ENCODE measurements at places on chromosomes 16 and 17.

DNA sequence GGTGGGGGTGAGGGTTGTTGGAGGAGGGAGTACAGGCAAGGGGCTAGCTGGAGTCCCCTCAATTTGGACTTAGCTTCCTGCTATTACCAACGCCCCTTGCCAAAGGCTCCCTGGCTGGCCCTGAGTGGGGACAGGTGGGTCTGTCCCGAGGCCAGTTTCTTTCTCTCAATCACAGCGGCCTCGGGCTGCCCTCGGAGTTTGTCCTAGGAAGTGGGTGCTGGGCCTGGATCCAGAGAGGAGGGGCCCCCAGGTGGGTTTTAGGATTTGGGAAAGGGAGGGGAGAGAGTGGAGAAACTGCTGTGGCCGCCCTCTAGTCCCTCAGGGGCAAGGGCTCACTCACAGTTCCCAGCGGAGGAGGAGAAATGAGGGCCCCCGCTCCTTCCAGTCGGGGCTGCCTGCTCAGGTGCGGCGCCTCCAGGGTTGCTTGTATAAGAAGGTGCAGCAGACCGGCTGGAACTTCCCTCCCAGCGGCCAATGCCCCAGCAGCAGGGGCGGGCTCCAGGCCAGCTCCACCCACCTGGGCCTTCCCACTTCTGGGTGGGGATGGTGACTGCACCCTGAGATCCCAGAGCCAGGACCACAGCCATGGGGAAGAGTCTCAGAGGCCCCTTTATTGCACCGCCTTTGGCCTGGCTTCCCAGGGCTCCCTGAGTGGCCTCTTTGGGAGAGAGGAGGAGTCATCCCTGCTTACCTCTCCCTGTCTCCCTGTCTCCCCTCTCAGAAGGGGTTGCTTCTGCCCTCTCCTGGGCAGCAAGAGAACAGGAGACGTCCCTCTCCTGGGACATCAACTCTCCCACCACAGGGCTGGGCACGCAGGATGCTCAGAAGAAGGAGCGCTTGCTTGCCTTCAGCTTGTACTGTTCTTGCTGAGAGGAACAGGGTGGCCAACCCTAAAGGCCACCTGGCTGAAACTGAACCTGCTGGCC, 112.0 kb upstream of the SMURF2 start:
- peak; percentile 91 for DNase-seq

- DNase-seq, result peak; percentile 95
These were observed 47.2 kb downstream of the ANKRD11 start for GRCh38 chr16:89442990-89443726.

DNA sequence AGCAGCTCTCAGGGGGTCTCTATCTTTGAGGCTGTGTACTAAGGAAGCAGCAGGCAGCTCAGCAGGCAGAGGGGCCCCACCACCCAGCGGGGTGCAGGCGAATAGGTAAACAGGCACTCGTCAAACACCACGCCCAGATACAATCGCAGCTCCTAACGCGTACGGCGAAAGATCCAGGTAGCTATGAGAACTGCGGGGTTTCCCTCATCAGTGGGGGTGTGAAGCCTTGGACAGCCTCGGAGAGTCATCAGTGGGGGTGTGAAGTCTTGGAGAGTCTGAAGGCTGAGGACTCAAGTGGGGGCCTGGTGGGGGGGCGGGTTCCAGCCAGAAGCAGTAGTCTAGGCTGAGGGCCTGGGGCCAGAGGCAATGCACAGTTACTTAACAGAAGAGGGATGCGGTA, 69.0 kb downstream of the RTN4RL1 start:
- DNase-seq, result no peak

DNA sequence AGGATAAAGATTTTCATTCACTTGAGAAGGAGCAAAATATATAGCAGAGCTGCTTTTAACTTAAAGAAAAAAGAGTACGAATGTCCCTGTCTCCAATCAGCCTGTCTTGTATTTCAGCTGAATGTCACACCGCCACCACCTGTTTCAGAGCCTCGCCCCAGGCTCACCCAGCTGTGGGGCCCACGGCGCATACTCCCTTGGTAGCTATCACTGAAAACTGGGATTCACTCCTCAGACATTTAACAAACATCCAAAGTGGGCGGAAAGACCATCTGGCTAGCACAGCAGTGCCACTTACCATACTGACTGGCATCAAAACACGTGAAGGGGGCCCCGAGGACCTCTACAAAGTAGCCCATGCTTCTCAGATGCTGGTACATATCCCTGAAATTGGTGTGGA, 25.4 kb upstream of the SLC38A8 start:
- DNase-seq, result no peak

DNA sequence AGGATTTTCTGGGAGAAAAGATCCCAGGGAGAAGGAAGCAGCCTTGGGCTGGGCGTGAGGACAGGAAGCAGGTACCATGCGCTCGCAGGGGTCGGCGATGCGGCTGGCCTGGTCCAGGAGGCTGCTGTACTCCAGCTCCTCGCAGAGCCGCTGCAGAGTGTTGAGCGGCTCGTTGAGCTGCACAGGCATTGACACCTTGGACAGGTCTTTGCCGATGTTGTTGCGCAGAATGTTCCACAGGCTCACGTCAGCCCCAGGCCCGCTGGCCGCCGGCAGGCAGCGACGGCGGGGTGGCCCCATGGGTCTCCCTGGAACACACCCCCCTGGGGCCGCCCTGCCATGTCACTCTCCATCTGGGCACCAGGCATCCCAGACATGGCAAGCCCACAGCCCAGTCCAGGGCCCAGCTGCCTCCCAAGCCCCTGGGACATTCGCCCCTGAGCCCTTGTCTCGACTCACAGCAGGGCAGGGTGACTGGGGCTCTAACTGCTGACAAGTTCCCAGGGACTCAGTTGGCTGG, 8.0 kb downstream of the OSBPL7 start:
- no peak for DNase-seq

Data from MCF 10A (cell line).